Hepatocyte (in vitro differentiated cells): ENCODE measurements at places on chromosomes 13 and 19. TPM values are rescaled to one million over a fixed set of nuclear protein-coding genes. Genes with fewer than 3 reads are reported as not detected.

DNA sequence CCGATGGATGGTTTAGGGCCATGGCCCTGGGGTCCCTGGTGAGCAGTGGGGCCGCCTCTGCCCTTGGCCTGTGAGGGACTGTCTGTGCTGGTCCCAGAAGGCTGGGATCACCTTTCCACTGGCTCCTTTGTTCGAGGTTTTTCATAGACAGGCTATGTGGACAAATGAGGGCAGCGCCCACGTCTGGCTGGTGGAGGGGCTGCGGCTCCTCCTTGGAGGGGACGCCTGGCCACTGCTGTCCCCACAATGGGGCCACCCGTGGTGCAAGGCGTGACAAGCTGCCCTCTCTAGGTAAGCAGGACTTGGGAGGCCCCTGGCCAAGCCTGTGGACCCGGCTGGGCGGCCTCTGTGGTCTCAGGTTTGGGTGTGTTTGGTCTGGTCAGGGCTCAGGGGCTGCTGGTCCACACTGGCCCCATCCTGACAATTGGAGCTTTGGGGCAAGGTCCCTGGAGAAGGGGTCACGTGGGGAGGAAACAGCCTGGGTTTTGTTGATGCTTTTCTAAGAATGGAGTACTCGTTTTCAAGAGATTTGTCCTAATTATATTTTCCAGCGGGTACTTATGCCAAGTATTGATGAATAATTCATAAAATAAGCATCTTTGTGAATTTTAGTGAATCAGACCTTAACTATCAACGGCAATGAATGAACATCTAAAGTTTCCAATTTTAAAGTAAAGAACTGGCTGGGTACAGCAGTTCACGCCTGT is 33.3 kb downstream of the MCF2L start:
- peak; percentile 60 for DNase-seq

GRCh38 chr13:65500481-65500880 is 1729.7 kb downstream of the PCDH9 start:
- no peak for DNase-seq

- no peak for DNase-seq
Measured at GRCh38 chr13:49539313-49539712, 43.6 kb downstream of the PHF11 start.

GRCh38 chr13:48775285-48775684 is 121.6 kb downstream of the CYSLTR2 start:
- no peak for DNase-seq

DNA sequence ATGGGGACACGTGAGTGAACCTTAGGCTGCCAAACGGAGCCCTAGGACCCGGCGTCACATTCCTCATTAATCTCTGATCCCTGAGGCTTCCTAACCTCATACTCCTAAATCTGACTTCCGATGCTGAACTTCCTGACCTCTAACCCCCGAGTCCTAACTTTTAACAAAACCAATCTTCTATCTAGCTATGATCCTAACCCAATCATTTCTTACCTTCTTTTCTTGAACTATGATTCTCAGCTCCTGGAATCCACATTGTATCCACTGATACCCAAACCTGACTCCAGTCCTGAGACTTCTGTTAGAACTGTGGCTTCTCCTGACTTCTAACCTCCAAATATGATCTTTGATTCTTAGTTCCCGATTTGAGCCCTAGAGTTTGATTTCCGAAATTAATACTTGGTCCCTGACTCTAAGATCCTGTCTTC is 447 bp downstream of the NFKBIB start:
- no peak for DNase-seq

GRCh38 chr13:42751693-42752092 is 29.7 kb upstream of the FAM216B start:
- no peak for DNase-seq

GRCh38 chr13:31773538-31773937 is 34.2 kb downstream of the RXFP2 start:
- DNase-seq = no peak

DNA sequence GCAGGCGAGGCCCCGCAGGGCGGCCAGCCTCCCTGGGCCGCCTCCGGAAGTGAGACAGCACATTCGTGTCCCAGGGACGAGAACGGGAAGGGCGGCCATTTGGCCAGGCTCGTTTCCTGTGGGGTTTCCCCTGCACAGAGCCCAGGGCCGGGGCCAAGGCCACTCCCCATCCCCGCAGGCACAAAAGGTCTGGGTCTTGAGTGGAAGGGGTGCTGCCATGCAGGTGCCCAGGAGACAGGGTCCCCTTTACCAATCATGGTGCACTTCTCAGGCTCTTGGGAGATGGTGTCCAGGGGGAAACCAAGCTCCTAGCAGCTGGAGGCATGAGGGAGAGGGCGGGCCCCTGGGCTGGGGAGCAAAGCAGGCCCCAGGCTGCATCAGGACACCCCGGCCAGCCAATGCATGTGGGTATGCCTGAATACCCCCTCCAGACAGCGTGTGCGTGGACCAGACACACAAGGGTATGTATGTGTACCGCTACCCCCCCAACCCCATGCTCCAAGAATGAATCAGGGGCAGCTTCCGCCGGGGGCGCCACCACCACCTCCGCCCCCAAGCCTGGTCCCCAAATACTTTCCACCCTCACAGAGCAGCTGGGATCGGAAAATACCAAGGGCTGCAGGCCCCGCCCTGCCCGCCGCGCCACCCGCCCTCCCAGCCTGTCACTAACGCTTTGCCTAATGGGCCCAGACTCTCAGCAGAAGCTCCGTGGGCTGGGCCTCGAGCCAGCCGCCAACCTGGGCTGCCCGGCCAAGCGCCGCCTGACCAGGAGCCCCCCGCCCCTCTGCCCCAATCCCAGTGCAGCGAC is 37.6 kb upstream of the NANOS3 start:
- DNase-seq = peak; percentile 78

The RHPN2 gene
- polyA plus RNA-seq = 44.3 and 54.2 TPM in 2 replicates

The PGLYRP1 gene
- not detected in 2 replicates for polyA plus RNA-seq

- no peak for DNase-seq
Measured at GRCh38 chr13:98900442-98900841, 77.4 kb downstream of the DOCK9 start.

DNA sequence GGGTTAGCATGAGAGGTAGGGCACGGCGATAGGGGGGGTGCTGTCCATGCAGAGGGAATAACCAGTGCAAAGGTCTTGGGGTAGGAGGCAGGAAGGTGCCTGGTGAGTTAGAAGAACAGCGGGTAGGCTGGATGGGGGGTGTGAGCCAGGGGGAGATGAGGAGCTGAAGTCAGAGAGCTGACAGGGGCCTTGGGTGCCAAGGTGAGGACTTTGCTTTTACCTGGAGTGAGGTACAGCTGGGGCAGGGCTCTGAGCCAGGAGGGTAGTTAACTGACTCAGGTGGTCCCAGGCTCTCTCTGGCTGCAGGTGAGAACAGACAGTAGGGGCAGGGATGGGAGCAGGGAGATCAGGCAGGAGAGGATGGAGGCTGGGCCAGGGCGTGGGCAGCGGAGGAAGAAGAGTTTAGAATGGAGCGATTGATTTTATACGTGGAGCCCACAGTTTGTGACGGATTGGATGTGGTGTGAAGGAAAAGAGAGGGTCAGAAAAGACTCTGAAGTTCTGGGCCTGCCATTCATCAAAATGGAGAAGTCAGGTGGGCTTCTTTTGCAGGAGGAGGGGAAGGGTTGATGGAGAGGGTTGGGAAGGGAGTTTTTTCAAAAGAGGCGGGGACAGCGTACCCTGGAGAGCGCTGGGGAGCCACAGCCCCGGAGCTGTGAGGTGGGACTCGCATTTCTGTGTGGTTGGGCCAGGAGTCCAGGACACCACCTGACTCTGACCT is 1.2 kb upstream of the GRAMD1A start:
- DNase-seq = no peak

DNA sequence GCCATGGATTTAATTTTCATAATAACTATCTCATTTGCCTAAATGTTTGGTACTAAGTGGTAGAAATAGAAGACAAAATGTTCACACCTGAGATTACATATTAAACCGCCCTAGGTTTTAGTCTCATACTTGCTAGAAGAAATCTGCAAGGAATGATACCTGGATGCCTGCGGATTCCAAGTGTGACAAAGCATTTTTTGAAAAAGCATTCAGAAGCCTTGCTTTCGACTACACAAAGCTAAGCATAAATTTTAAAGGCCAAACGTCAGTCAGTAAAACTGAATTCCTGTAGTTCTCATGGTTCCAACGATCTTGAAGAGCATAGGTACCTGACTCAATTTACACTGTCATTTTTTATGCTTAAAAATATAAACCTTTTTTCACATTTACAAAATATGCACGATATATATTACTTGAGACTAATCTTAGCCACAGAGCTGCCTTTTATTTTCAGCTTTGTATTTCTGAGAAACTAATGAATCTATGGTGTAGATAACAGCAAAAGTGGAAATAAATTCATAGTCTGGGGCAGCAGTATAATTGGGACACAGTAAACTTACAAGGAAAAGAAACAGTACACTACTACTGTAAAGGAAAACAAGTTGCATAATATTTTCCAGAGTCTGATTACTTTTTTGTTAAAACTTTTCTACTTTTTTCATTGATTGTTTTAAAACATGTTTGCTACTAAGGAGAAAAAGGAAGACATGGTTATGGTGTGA is 1.2 kb upstream of the LRRC63 start:
- DNase-seq = no peak

- no peak for DNase-seq
Measured at GRCh38 chr13:98466634-98467236, 110.2 kb downstream of the STK24 start.

- peak; percentile 85 for DNase-seq
Measured at GRCh38 chr13:42991898-42992763, at the start of gene EPSTI1. Gene EPSTI1, minus strand, starts transcription at chr13:42992241. Its CDS starts 76 bp downstream, at chr13:42992165.

The SELENOV gene
- polyA plus RNA-seq = 0.98 and 2.2 TPM in 2 replicates

DNA sequence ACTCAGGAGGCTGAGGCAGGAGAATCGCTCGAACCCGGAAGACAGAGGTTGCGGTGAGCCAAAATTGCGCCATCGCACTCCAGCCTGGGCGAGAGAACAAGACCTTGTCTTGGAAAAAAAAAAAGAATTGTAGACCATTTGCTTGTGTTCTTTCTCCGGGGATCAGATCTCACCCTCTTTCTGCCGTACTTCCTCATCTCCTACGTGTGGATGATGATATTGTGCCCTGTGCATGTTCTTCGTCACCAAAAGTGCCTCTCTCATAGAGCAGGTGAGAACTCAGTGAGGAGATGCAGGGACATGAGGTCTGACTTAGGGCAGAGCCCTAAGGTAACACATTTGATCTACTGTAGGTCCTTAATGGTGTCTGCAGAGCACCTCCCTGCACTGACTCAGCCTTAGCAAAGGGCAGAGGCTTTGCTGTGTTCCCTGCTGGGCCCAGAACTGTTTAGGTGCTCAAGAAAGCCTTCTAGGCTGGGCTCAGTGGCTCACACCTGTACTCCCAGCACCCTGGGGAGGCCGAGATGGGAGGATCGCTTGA is 1.3 kb downstream of the APOC2 start:
- no peak for DNase-seq

The SPATA13 gene
- 12.4 and 12.9 TPM in 2 replicates for polyA plus RNA-seq

GRCh38 chr19:3333662-3334061 is 32.7 kb upstream of the NFIC start:
- no peak for DNase-seq

The F7 gene
- 7.0 and 12.6 TPM in 2 replicates for polyA plus RNA-seq

DNA sequence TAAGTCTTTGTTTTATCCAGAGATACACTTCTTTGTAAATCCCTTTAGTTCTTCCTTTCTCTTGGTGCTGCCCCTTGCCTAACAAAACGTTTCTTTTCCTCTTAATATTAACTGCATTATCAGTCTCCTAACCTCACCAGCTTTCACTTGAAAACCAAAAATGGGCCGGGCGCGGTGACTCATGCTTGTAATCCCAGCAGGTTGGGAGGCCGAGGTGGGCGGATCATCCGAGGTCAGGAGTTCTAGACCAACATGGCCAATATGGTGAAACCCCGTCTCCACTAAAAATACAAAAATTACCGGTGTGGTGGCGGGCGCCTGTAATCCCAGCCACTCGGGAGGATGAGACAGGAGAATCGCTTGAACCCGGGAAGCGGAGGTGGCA is 329.8 kb upstream of the MIR17HG start:
- peak; percentile 18 for DNase-seq

The SEMA6B gene
- polyA plus RNA-seq = 0.50 and 1.4 TPM in 2 replicates

The MUC16 gene
- 1.3 and 5.6 TPM in 2 replicates for polyA plus RNA-seq

GRCh38 chr19:31350693-31351055 is 1.4 kb upstream of the TSHZ3 start:
- DNase-seq = peak; percentile 81

The ZNF780B gene
- 3.1 and 4.7 TPM in 2 replicates for polyA plus RNA-seq

The FFAR3 gene
- polyA plus RNA-seq = 2.4 TPM in 1 of 2 replicates, not detected in the other

GRCh38 chr13:50646070-50646469 is 197.4 kb downstream of the DLEU7 start:
- DNase-seq = no peak

- peak; percentile 88 for DNase-seq
Measured at GRCh38 chr19:48962029-48962848, 2.9 kb upstream of the FTL start.

The RAP2A gene
- 10.3 and 12.1 TPM in 2 replicates for polyA plus RNA-seq

DNA sequence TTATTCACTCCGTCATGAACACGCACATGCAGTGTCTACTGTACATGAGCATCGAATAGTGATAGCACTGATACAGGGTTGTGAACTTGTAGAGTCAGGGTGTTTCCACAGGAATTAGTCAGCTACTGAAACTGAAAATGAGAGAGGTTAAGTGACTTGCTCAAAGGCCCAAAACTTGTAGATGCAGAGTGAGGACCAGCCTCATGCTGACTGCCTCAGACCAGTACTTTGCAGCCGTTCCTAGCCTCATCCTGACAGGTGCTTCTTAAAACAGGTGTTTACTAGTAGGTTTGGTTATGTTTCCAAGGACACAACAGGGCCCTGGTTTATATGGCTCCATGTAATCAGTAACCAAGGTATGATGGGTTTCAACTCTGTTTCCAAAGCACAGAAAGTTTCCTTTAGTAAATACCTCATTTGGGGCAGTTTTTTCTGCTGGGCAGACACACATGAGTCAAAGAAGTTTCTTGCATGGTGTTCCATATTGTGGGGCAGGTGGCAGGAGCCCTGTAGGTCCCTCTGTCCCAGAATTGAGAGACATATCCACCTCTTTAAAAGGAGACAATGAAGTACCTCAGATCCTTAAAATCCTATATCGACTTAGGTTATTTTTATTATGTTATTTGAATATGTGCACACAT is 16.0 kb downstream of the FGF9 start:
- DNase-seq = no peak

The ZNF737 gene
- 9.1 and 9.9 TPM in 2 replicates for polyA plus RNA-seq

DNA sequence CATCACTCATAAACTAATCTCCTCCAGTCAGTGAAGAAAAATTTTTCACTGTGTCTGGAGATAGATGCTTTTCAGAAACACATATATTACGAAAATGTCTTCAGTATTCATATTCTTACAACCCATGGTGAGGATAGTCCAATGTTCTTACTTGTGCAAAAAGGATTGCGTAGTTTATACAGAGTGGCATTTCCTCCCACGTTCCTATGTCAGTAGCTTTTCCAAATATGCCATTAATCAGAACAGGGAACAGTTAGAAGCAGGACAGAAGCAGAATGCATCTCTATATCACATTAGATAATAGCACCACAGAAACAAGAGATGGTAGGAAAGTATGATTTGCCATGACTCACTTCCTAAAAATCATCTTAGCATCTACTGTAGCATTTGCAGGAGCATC is 282.9 kb downstream of the SLITRK5 start:
- no peak for DNase-seq

DNA sequence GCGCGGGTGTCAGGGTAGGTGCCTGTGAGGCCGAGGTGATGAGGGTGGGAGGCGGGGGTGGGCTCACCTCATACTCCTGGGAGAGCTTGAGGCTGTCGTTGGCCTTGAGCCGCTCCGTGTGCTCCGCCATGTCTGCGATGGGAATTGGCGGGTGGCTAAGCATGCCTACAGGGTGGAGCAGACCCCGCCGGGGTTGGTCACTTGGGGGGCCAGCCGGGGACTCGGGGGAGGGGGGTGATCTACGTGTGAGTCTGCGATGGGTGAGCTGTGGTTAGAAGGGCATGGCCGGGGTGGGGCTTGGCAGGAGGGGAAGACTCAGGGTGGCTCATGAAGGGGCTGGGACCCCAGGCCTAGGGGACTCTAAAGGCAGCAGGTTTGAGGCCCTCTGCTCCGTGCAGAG is 125.2 kb downstream of the PTPRS start:
- no peak for DNase-seq

The FBXO27 gene
- 10.3 and 11.0 TPM in 2 replicates for polyA plus RNA-seq
